ENCODE measurements at places on chromosomes 12 and 14.

- no peak for DNase-seq
Measured at GRCh38 chr12:42182394-42182793, 37.7 kb upstream of the GXYLT1 start.

DNA sequence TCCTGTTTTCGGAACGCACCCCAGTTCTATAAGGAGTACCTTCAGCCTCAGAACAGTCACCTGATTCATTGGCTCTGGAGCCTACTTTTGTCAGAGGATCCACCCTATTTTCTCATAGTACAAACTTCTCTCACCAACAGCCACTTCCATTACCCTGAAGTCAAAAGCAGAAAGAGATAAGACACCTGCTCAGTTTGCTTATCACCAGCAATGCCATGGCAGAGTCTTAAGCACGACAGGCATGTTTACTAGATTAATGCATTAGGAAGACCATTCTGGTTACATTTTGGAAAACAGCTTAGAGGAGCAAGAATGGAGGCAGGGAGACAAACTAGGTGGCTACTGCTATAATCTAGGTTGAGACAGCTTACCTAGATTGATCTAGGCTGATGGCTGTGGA is 67.7 kb downstream of the GXYLT1 start:
- no peak for DNase-seq

- DNase-seq = no peak
Measured at GRCh38 chr14:42950363-42950762, 1343.7 kb downstream of the LRFN5 start.

DNA sequence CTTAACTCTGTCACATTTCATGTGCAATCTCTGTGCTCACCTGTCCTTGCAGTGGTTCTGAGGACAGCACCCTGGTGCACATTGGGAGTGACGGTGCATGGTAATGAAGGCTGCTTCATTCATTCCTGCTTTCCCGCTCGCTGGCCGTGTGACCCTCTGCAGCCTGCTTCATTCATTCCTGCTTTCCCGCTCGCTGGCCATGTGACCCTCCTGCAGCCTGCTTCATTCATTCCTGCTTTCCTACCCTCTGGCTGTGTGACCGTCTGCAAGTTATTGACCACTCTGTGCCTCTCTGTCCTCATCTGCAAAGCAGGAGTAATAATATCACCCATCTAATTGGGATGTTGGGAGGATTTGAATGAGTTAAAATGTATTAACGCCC is 189.1 kb upstream of the TMEM132C start:
- DNase-seq = no peak

DNA sequence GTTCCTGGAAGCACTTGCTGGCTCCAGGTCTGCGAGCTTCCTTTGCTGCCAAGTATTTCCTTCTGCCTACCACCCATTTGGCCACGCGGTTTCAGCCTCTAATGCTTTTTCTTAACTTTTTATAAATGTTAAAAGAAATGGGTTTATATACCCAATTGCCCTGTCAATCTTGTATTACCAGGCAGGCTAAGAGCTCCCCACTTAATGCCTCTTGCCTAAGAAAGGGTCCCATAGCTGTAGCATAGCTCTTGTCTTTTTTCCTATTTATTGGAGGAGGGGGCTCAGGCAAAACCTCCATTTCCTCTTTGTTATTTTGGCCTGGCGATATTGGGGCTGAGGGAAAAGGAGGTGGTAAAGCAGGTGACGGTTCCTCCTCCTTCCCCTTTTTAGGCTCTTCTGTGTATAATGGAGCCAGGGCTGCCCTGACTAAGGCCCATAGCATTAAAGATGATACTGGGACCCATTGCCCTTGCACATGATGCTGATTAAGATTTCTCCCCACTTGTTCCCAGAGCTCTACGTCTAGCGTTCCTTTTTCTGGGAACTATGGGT is 21.6 kb upstream of the BLTP3B start:
- DNase-seq = no peak

DNA sequence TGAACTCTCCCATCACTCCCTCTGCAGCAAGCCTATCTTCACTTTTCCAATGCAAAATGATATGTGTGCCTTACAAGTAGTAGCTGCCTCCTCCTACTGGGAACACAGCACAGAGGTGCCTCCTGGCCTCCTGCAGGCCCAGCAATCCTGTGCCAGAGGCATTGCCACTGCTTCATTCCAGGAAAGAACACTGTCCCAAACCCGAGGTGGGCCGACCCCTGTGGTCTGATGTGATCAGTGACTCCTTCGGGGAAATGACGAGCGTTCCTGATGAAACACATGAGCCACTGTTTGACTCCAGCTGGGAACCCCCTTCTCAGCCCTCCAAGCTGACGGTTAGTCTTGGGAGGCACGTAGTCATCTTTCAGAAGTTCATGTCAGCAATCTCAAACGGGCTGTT is 19.5 kb downstream of the PSMC1 start:
- no peak for DNase-seq

DNA sequence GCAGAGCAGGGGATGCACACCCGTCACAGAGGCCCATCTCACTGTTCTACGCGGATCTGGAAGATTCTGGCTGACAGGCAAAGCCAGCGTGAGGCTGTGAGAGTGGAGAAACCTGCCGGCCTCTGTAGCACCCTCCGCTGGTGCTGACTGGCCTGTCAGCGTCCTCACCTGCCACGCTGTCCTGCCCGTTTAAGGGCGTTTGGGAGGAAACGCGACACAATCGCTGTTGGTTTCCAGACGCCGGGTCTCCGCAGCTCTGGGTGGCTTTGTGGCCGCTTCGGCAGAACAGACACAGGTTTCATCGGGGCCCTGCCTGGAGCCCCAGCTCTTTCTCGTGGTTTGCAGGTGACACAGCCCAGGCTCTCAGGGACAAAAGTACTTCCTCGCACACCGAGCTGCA is 70.6 kb downstream of the NOC4L start:
- no peak for DNase-seq

All from AG08396 (cell line).